GM23248 (cell line): ENCODE measurements at places on chromosomes 13 and 19. TPM values are rescaled to one million over a fixed set of nuclear protein-coding genes. Genes with fewer than 3 reads are reported as not detected.
A peak's percentile ranks its signal among the peaks of the same experiment; 100 is the strongest.

GRCh38 chr19:7987114-7987768 is 18.2 kb downstream of the ELAVL1 start:
- no peak overlapping the region for H3K27ac ChIP-seq
- H3K4me3 ChIP-seq, result no peak overlapping the region
- H3K4me1 ChIP-seq, result peaks cover 14% of the 10 kb centered on the region
- peaks cover 28% of the 10 kb centered on the region; the same call in 1 of the 2 replicates for H3K36me3 ChIP-seq

- H3K4me1 ChIP-seq, result peaks cover 17% of the 10 kb centered on the region
- H3K27me3 ChIP-seq, result no peaks in the 10 kb centered on the region
- peak overlapping the region; percentile 79 for H3K27ac ChIP-seq
- peak overlapping the region; percentile 45 for H3K4me3 ChIP-seq
These were observed 4.5 kb upstream of the RAB3A start for GRCh38 chr19:18208098-18208951.

FAM216B gene
- total RNA-seq, result not detected in 2 replicates

- no peak for DNase-seq
- H3K36me3 ChIP-seq, result no peaks in the 10 kb centered on the region
- H3K27ac ChIP-seq, result no peak overlapping the region
- H3K4me3 ChIP-seq, result no peak overlapping the region
These were observed 9.5 kb upstream of the MPV17L2 start for GRCh38 chr19:18183529-18183928.

- no peaks in the 10 kb centered on the region for H3K27me3 ChIP-seq
- no peaks in the 10 kb centered on the region for H3K36me3 ChIP-seq
- no peak overlapping the region for H3K4me3 ChIP-seq
- H3K27ac ChIP-seq, result no peak overlapping the region
These were observed 1131.7 kb downstream of the SLITRK5 start for GRCh38 chr13:88802886-88803285.
